GM23248 (cell line): ENCODE measurements at places on chromosomes 5 and 9.

DNA sequence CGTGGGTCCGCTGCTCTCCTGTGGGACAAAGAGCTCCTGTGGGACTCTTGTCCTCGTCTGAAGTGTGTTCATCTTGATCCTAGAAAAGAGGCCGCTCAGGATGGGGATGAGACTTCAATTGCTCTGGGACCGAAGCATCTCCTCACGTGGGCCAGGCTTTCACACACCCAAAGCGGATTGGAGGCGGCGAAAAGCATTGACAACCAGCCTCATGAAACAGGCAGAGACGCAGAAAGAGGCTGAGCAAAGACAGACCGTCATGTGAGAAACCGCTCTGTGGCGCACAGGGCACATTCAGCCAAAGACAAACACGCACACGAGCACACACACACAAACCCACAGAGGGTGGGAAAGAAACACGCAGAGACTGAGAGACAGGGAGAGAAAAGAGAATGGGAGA, 479.5 kb downstream of the SPATA31A7 start:
- DNase-seq = no peak

- DNase-seq = peak; percentile 54
Measured at GRCh38 chr9:32426278-32426939, 42.0 kb downstream of the ACO1 start.

GRCh38 chr5:54362992-54363625, 52.7 kb upstream of the ARL15 start:
- DNase-seq = peak; percentile 58

GRCh38 chr9:110121170-110121569, 86.8 kb downstream of the C9orf152 start:
- no peak for DNase-seq
